ENCODE measurements at places on chromosomes 6 and 20.

- no peaks in the 10 kb centered on the region for H3K27me3 ChIP-seq
- H3K4me1 ChIP-seq, result no peaks in the 10 kb centered on the region
- no peak overlapping the region for H3K4me3 ChIP-seq
- no peak for DNase-seq
These were observed 483.8 kb upstream of the CDH4 start for GRCh38 chr20:60768216-60768615.

- no peaks in the 10 kb centered on the region for H3K27me3 ChIP-seq
- peak overlapping the region; percentile 42 for H3K4me3 ChIP-seq
- peak; percentile 21 for DNase-seq
- H3K36me3 ChIP-seq, result no peaks in the 10 kb centered on the region
- no peaks in the 10 kb centered on the region for H3K4me1 ChIP-seq
These were observed 9.2 kb upstream of the TBX18 start for GRCh38 chr6:84773431-84774156.

- DNase-seq, result no peak
- no peaks in the 10 kb centered on the region for H3K36me3 ChIP-seq
- no peaks in the 10 kb centered on the region for H3K27me3 ChIP-seq
- no peak overlapping the region for H3K4me3 ChIP-seq
These were observed 84.9 kb upstream of the SCAF8 start for GRCh38 chr6:154648188-154648887.

- H3K27me3 ChIP-seq, result no peaks in the 10 kb centered on the region
- DNase-seq, result no peak
- no peaks in the 10 kb centered on the region for H3K36me3 ChIP-seq
- H3K4me3 ChIP-seq, result no peak overlapping the region
- H3K4me1 ChIP-seq, result peaks cover 2% of the 10 kb centered on the region
- H3K27ac ChIP-seq, result no peak overlapping the region
These were observed 14.3 kb upstream of the PIM1 start for GRCh38 chr6:37155394-37156312.

DNA sequence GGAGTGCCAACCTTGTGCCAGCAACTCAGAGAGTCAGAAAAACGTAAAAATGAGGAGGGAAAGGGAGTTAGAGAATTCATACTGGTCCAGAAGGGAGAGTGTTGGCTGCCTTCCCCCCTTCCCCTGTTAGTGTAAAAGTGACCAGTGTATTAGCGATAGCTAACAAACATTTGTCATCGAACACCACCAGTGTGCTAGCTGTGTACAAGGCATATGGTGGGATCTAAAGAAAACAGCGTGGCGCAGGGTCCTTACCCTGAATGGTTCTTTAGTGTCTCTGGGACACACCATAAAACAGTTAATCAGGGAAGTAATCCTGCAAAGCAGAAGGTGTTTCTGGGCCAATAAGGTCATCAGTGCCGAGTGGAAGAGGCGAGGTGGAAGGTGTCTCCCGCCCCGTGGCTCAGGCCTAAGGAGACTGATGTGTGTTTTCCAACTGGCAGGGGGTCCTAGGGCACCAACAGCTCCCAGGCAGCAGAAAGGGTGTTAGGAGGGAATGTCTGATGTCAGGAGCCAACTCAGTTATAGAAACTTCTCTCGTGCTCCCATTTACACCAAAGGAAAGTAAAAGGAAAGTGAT lies 91.9 kb downstream of the TCP11 start:
- peak overlapping the region; percentile 74 for H3K27ac ChIP-seq
- no peak overlapping the region for H3K4me3 ChIP-seq
- DNase-seq, result no peak
- no peaks in the 10 kb centered on the region for H3K36me3 ChIP-seq

DNA sequence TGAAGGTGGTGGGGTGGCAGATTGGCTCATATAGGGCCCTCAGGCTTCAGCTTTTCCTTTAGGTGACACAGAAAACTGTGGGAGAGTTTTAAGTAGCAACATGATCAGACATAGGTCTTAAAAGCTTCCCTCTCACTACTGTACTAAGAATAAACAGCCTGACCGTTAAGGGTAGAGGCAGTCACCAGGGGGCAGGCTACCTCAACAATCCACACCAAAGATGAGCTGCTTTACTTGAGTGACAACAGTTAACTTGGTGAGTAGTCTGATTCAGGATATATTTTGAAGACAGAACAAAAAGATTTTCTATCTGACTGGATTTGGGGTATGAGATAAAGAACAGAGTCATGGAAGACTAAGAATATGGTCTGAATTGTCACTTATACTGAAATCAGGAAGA lies 193.1 kb upstream of the SHLD1 start:
- no peaks in the 10 kb centered on the region for H3K27me3 ChIP-seq
- no peak overlapping the region for H3K27ac ChIP-seq
- H3K36me3 ChIP-seq, result no peaks in the 10 kb centered on the region
- H3K4me3 ChIP-seq, result no peak overlapping the region

DNA sequence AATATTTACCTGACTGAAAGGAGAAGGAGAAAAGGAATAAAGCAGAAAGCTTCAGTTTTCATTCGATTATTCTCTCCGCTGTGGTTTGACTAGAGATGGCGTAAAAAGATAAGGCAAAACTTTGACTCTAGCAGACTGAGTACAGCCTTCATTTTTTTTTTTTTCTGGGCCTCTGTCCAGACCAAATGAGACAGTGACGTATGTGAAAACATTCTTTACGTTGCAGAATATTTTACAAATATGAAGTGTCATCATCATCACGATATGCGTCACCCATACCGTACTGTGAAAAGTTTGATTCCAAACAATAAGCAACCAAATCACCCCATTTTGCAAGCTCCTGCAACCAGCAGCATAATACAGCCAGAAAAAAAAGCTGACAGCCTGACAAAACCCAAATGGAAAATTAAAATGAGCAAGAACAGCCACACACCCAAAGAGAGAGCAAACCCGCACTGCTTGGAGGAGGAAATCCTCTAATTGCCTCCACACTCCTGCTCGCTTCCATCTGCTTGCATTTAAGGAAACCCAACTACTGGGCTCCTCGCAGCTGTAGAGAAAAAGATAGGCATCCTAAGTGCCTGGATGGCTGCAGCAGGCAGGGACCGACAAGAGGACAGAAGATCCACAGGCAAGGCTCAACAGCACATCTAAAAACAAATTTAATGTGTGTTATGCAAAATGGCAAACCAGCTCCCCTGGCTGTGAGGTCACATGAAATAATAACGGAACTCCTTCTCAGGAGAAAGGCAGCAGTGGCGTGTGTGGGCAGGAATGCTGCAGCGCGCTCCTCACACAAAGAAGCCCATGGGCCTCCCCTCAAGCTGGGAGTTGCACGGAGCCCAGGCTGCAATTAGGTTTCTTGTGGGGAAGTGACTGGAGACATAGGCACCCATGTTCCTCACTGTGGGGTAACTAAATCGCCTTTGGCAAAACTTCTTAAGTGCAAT lies 113.1 kb downstream of the FYN start:
- H3K36me3 ChIP-seq, result no peaks in the 10 kb centered on the region
- H3K4me3 ChIP-seq, result no peak overlapping the region
- no peak for DNase-seq
- H3K27ac ChIP-seq, result peak overlapping the region; percentile 74
- no peaks in the 10 kb centered on the region for H3K27me3 ChIP-seq

DNA sequence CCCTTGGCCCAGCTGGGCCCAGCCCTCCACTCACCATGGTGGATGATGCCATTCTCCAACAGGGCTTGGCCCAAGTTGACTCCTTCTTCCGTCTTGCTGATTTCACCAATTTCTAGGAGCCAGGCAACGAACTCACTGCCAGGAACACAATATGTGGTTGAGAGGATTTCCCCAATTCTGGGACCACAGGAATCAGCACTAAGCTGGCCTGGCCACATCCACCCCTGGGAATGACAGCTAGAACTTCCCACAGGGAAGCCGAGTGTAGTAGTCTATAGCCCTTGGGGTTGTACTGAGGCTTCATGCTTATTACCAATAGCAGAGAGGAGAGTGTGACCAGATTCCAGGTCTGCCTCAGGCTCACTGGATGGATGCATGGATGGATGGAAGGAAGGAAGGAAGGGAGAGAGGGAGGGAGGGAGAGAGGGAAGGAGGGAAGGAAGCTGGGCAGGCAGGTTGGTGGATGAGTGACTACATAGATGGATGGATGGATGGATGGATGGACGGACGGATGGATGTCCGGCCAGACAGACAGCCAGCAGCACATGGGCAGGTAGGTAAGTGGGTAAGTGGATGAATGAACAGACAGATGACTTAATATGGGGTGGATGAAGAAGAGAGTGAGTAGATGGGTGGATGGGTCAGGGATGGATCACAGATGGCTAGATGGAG lies 146.5 kb downstream of the PREX1 start:
- no peaks in the 10 kb centered on the region for H3K27me3 ChIP-seq
- no peaks in the 10 kb centered on the region for H3K36me3 ChIP-seq
- no peak for DNase-seq
- H3K4me3 ChIP-seq, result no peak overlapping the region

DNA sequence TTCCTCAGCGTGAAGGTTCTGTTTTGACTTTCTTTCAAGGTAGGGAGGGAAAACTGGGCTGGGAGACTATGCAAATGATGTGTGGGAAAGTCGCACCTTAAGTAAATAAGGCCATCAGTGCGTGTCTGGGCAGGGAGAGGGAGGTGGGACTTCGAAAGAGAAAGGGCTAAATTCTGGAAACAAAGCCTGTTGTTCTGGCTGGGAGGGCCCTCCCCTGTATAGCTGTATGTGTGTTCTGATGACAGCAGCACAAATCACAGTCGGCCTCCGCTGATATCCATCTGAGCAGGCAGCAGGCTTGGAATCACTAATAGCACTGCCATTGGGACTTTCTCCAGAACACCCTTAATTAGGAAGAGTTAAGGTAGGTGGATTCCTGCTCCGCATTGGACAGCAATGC lies 19.2 kb downstream of the JAG1 start:
- H3K4me1 ChIP-seq, result peaks cover 75% of the 10 kb centered on the region
- peak overlapping the region; percentile 62 for H3K27ac ChIP-seq
- H3K36me3 ChIP-seq, result no peaks in the 10 kb centered on the region
- H3K27me3 ChIP-seq, result no peaks in the 10 kb centered on the region
- DNase-seq, result no peak

- no peak for DNase-seq
- H3K4me1 ChIP-seq, result no peaks in the 10 kb centered on the region
- no peaks in the 10 kb centered on the region for H3K36me3 ChIP-seq
- H3K4me3 ChIP-seq, result no peak overlapping the region
- no peaks in the 10 kb centered on the region for H3K27me3 ChIP-seq
These were observed 61.0 kb downstream of the MTFR2 start for GRCh38 chr6:136189104-136189503.

DNA sequence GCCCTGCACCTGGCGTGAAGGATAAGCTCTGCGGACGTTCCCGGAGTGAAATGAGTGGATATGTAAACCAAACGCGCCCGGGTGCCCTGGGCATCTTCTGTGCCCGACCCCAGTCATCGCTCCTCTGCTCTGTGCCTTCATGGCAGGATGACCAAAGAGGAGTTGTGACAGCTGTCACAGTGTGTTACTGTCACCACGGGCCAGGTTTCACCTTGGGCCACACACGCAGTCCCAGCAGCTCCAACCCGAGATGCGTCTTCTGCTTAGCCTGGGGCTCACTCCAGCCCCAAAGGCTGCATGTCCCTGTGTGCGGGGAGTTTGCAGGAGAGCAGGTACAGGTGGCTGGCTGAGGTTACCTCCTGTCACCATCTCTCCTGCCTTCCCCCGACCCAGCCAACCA lies 311.6 kb downstream of the BMP7 start:
- peaks cover 44% of the 10 kb centered on the region for H3K27me3 ChIP-seq
- H3K36me3 ChIP-seq, result no peaks in the 10 kb centered on the region
- no peak overlapping the region for H3K27ac ChIP-seq
- no peak overlapping the region for H3K4me3 ChIP-seq

DNA sequence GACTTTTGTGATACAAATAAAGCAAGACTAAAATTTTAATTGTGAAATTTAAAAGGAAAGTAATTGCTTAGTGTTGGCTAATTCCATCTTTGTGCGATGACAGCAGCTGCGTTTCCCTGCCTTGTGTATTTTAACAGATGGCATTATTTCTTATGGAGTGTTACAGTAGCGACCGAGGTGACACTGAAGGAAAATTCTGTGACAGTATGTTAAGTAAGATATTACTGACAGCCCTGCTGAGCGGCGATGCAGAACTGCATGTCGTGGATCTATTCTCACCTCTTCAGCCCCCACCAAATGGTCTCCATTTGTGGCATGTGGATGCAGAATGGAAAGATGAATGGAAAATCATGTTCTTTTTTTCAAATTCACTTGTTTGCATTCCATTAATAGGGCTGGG lies 289.4 kb downstream of the RNF144B start:
- no peak overlapping the region for H3K27ac ChIP-seq
- DNase-seq, result no peak
- H3K36me3 ChIP-seq, result no peaks in the 10 kb centered on the region
- H3K4me3 ChIP-seq, result no peak overlapping the region
- H3K4me1 ChIP-seq, result no peaks in the 10 kb centered on the region

- no peaks in the 10 kb centered on the region for H3K4me1 ChIP-seq
- H3K4me3 ChIP-seq, result no peak overlapping the region
- DNase-seq, result no peak
- H3K36me3 ChIP-seq, result no peaks in the 10 kb centered on the region
- no peak overlapping the region for H3K27ac ChIP-seq
- H3K27me3 ChIP-seq, result no peaks in the 10 kb centered on the region
These were observed 647.0 kb upstream of the IMPG1 start for GRCh38 chr6:76719449-76719848.

DNA sequence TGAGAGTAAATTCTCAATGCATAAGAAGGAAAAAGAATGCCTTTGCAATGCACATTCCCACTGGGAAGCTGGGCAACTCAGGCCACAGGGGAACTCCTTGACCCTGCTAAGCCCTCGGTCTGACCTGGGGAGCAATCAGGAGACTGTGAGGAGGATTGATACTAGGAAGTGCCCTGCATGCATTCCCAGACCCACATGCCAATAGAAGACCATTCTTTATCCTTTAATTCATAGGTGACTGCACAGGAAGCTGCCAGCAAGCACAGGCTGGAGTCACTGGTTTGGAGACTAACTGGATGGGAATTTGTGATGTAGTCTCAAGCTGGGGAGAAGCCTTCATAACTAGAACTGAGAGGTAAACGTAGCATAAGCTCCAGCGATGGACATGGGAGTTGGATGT lies 1012.7 kb downstream of the EYS start:
- no peaks in the 10 kb centered on the region for H3K4me1 ChIP-seq
- H3K27me3 ChIP-seq, result no peaks in the 10 kb centered on the region
- no peak overlapping the region for H3K4me3 ChIP-seq
- H3K36me3 ChIP-seq, result no peaks in the 10 kb centered on the region
- DNase-seq, result no peak
- H3K27ac ChIP-seq, result no peak overlapping the region

- no peak overlapping the region for H3K4me3 ChIP-seq
- H3K4me1 ChIP-seq, result no peaks in the 10 kb centered on the region
- H3K27me3 ChIP-seq, result no peaks in the 10 kb centered on the region
- H3K36me3 ChIP-seq, result no peaks in the 10 kb centered on the region
These were observed 128.7 kb downstream of the EYA4 start for GRCh38 chr6:133369773-133370272.

- H3K36me3 ChIP-seq, result no peaks in the 10 kb centered on the region
- no peak overlapping the region for H3K27ac ChIP-seq
- H3K4me1 ChIP-seq, result no peaks in the 10 kb centered on the region
- no peak overlapping the region for H3K4me3 ChIP-seq
These were observed 150.5 kb downstream of the TFAP2C start for GRCh38 chr20:56779452-56780143.

- no peaks in the 10 kb centered on the region for H3K36me3 ChIP-seq
- H3K4me1 ChIP-seq, result no peaks in the 10 kb centered on the region
- no peaks in the 10 kb centered on the region for H3K27me3 ChIP-seq
These were observed 16.9 kb upstream of the PTCRA start for GRCh38 chr6:42898891-42899361.

GRCh38 chr6:24908650-24909035 lies 27.1 kb downstream of the RIPOR2 start:
- H3K27me3 ChIP-seq, result peaks cover 11% of the 10 kb centered on the region
- H3K27ac ChIP-seq, result peak overlapping the region; percentile 81
- DNase-seq, result no peak
- peaks cover 40% of the 10 kb centered on the region for H3K4me1 ChIP-seq
- no peak overlapping the region for H3K4me3 ChIP-seq

- H3K27me3 ChIP-seq, result no peaks in the 10 kb centered on the region
- no peaks in the 10 kb centered on the region for H3K36me3 ChIP-seq
- DNase-seq, result peak; percentile 66
These were observed 41.7 kb downstream of the MOCS1 start for GRCh38 chr6:39892490-39893129.

Measured in tibial nerve (tissue), 4 donors.